ENCODE measurements at places on chromosomes 3 and 15.

DNA sequence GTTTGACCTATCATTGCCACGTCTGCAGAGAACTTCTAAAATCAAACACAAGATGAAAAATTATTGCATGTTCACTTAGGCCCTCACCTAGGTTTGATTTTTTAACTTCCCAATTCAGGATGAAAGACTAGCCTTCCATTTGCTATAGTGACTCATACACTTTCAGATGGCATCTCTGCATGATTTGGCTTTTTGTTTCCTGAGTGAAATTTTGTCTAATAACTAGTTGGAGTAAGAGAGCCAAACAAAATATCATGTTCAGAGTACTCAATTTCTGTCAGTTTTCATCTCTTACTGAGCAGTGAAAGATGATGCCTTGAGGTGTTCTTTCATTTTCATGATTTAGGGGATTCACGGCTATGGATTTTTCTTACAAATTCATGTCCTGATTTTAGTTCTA lies 122.9 kb downstream of the NSUN3 start:
- DNase-seq = no peak

GRCh38 chr15:37891766-37892368 lies 42.6 kb upstream of the TMCO5A start:
- peak; percentile 47 for DNase-seq

DNA sequence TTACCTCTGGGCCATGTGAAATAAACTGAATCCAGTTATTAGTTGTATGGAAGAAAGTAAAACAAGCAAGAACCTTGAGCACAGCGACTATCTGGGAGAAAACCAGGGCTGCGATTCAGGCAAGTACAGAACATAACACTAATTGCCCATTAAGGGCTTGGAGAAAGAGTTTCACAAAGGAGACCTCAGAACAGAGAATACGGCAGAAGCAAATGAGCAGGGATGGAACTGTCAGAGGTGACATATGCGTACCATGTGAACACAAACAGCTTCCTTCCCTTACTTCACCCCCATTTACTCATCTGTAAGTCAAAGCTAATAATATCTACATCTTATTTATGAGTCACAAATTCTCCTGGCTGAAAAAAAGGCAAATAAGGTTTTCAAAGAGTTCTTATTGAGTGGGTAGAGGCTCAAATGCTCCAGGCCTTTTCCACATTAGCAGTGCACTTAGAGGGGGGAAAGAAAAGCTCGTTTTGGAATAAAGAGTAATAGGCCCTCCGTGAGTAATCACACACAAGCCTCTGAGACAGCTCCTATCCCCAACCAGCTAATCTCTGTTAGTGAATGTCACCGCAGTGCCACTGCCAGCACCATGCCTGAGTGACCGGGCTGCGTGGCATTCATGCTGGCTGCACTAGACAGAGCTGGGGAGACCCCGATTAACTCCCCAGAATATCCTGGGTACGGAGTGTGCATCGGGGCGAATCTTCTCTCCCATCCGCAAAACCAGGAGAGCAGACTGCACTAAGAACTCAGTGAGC lies 2.6 kb downstream of the PCSK6 start:
- no peak for DNase-seq

DNA sequence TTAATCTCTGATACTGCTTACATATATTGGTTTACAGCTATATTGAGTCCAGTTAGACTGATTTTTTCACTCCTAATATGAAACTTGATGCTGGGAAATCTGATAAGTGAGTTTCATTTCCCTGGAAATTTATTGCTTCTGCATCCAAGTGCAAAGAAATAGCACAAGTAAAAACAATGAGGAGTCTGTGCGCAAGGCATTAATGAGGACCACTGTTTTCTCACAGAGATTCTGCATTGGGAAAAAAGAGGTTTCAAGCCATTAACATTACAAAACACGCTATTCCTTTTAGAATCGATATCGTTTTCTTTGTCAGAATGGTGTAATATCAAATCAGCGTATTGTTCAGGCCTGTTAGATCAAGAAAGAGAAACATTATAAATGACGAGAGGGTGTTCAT lies 723.3 kb upstream of the ARRDC4 start:
- no peak for DNase-seq

DNA sequence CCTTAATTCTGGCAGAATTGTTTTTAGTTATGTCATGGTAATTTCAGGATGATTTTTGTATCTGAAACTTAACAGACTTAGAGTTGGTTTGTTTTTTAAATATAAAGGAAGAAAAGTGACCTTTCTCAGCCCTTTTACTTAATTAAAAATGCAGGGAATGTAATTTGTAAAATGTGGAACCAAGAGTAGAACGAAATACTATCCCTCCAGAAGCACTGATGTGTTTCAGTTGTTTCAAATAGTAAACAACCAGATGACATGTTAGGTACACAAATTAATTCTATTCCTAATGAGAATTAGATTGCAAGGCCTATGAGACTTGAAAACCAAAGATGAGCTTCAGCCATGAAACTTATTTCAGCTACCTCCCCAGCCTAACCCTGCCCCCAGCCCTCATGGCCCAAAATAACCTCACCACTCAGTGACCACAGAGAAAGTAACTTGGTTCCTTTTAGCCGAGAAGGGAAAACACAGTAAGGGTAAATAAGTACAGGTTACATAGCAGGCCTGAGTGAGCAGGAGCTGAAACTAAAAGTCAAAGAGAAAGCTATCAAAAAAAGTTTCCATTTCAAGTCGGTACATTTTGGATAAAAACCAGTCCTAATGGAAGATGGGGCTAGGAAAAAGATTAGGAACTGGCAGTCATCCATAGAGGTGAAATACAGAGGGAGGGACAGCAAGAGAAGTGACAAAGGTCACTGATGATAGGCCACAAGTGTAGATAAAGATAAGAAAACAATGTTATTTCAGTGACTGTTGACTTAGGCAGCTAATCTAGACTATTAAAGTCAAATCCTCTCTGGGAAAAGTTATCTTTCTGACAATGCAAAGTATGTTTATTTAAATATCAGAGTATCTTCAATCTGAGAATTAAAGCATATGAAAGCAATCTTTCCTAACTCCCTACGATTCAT lies 23.2 kb downstream of the SENP8 start:
- no peak for DNase-seq

DNA sequence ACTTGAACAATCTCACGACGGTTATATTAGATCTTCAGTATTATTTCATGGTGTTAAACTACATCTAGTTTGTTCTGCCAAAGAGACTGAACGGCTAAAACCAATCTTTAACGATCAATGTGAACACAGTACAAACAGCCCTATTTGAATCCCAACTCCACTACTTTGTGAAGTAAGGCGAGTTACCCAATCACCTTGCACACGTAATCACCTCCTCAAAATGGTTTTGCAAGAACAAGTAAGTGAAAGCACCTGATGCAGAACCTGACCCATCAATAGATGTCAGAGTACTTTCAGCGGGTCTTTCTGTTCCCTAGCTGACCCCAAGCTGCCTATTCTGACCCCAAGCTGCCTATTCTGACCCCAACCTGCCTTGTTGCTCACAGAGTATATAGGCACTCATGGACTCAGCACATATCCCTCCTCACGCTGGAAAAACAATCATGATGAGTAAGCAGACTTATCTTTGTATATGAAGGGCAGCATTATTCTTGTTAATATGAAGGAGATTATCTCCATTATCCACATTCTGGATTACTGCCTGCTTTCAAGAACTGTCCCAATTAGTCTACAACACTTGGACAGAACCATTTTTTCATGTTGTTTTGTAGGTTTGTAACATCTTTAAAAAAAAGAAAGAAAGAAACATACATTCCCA lies 3.7 kb downstream of the KPNA1 start:
- no peak for DNase-seq

- DNase-seq = no peak
These were observed at the start of gene CXCR6 for GRCh38 chr3:45943207-45943846. Gene CXCR6 (plus strand): TSS chr3:45943464. CDS start chr3:45946482, 3,018 bp downstream.

DNA sequence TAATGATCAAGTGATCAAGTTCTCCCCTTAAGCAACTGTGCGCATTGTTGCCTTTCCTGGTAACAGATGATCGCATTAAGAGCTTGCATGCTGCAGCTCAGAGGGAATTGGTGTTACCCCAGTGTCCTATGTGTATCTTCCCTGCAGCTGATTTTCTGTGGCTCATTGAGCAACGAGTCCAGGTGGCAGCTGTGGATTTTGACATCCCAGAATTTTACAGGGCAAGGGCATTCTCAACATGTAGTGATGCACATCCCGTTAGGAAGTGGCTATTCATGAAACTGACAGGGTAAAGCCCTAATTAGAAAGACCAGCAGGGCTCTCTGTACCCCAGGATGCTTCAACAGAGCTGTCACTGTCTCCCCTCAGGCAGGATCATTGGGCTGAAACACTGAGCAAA lies 232.8 kb downstream of the AGBL1 start:
- DNase-seq = no peak

DNA sequence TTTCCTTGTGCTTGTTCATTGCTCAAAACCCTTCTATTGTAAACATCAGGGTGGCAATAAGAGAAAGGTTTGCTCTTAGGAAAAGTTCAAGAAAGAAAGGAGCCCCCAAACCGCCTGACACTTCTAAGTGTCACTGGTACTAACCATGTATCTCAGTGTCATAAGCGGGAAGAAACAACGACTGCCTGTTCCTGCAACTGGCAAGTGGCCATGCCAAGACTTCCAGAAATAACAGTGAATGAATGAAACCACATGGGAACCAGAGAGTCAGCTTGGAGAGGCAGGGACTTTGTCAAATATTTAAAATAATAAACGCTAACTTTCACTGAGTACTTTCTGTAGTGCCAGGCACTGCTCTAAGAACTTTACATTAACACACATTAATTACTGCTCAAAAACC lies 1.1 kb downstream of the PLSCR2 start:
- DNase-seq = no peak

GRCh38 chr3:3798631-3799113 lies 559 bp upstream of the LRRN1 start:
- DNase-seq = no peak

- DNase-seq = no peak
These were observed 8.6 kb downstream of the PLA2G4D start for GRCh38 chr15:42085721-42086120.

DNA sequence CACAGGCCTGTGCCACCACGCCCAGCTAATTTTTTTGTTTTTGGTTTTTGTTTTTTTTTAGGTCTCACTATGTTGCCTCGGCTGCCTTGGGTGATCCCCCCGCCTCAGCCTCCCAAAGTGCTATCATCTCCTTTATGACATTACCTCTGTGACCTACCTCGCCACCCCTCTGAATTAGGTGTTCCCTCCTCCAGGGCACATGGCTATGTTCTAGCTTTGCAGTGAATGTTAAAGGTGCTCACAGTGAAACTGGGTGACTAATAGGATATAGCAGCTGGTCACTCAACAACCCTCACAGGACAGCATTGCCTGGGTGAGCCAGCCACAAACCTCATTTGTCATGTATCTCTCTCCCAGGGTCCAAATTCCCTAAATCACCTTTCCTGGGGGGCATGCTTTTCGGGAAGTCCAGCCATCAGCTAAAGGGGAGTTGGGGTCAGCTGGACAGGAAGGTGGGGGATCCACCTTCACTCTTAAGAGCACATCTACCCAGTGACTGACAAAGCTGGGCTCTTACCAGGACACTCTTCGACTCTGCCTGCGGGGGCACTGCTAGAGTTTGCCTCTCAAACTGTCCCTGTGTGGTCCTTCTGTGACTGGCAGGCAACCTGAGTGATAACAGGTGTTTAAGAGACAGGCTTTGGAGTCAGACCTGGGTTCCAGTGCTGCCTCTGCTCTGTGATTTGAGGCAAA lies 1.6 kb upstream of the TTLL3 start:
- peak; percentile 27 for DNase-seq

DNA sequence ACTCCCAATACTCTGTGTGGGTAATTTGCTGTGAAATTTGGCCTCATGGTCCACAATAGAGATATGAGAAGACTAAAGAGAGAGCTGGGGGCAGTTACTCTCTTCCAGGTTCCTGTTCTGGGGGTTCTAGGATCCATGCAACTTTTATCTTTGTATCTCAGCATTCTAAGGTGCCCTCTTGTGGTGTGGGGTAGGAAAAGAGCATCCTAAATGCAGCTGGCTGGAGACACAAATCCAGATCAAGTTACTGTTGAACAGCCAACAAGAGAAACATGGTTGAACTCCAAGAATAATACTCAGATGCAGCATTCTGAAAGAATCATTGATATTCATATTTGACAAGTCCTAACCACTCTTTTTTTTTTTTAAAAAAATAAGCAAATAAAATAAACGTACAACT lies 238.2 kb downstream of the GREM1 start:
- DNase-seq = peak; percentile 36

DNA sequence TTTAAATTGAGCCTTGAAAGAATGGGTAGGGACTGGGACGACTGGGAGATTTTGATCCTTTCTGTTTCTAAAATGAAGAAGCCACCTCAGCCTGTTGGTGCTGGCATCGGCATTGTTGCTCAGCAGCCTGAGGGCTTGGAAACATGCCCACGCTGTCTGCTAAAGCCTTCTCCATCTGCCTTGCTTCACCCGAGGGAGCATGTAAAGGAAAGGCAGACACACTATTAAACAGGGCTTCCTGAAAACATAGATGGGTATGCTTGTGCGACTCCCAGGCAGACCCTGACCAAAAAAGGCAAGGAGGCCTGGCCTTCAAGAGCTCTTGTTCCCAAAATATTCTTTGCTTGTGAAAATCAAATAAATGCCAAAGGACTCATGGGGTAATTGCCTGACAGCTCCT lies 84.2 kb upstream of the SLC4A7 start:
- DNase-seq = no peak

DNA sequence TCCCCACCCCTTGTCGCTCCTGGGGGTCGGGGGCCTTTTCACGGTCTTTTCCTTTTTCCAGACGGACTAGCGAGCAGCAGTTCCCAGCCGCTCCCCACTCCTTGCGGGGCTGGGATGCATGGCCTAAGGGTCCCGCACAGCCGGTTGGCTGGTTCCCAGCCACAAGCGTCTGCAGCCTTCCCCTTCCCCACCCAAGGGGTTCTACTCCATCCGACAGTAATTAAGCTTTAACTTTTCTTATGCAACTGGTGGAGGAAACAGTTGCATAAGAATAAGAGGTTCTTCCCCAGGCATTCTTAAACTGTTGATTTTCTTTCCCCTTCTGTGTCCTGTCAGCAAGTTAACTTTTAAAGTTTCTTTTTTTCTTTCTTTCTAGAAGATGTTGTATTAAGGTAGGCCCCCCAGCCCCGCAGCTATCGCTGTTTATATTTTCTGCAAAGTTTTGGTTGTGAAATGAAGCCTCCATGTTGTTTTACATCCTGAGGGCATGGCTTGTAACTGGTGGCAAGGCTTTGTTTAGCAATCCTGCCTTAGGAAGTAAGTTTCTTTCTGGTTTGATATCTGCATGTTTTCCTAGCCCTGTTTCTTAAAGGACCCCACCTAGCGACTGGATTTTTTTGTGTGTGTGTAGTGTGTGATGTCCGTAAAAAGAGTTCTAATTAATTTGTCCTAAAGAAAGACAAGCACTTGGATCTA lies 207.5 kb downstream of the ZNF385D start:
- DNase-seq = no peak

Data from NCI-H460 (cell line).